ENCODE measurements at places on chromosomes 3 and 15.

DNA sequence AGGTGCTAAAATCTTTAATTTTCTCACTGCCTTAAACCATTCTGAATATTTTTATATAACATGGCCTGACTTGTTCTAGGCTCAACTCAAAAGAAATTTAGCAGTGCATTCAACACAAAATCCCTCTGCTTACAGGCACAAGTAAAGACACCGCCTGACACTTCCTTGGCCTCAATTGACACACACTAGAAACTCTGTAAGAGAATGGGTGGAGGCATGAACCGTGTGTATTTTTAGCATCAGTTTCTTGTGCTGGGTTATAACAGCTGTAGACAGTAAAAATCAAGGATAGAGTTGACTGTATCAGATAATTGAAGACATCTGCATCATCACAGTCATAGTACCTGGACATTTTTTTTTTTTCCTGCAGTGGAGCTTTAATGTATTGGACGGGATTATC is 54.3 kb downstream of the SLC9A9 start:
- no peak for DNase-seq

DNA sequence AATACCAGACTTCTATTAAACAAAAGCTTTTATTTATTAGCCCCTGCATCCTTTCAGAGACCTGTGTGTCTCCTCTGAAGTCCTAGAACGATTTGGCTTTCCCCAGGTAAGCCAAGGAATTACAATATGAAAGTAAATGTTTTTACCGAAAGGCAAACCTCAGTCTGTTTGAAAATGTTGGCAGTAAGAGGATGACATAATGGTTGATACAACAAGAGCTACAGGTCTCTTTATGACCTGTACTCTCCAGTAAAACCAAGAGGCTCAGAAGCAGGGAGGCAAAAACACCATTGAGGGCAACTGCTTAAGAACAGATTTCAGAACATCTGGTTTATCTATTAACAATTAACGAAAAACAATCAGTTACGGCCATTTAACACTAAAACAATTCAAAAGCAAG is 107.8 kb downstream of the ADAM10 start:
- DNase-seq: no peak

GRCh38 chr3:51082363-51082762 is 302.7 kb upstream of the MANF start:
- DNase-seq: no peak

DNA sequence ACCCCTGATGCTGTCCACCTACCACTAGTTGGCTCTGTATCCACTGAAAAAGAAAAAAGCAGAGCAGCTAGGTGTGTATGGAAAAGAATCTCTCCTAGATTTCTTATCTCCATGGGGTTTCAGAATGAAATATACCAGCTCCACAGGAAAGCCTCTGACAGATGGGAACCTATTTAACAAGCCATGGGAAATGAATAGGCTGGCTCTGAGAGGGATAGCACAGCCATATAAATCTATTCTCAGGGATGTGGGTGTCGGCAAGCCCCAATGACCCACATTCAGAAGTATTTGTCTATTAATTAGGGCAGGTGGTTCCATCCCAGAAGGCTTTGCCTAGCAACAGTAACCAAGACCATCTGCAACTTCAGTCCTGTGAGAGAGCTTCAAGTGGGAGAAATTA is 694.1 kb downstream of the AGBL1 start:
- DNase-seq: no peak

DNA sequence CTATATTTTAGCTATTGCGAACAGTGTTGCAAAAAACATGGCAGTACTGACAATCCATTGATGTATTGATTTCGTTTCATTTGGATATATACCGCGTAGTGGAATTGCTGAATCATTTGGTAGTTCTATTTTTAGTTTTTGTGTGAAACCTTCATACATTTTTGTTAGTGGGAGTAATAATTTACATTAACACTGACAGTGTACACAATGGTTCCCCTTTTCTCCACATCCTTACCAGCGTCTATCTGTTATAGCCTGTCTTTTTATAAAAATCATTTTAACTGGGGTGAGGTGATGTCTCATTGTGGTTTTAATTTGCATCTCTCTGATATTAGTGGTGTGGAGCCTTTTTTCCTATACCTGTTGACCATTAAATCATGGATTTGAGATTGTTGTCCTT is 392.4 kb upstream of the ALCAM start:
- DNase-seq: no peak

DNA sequence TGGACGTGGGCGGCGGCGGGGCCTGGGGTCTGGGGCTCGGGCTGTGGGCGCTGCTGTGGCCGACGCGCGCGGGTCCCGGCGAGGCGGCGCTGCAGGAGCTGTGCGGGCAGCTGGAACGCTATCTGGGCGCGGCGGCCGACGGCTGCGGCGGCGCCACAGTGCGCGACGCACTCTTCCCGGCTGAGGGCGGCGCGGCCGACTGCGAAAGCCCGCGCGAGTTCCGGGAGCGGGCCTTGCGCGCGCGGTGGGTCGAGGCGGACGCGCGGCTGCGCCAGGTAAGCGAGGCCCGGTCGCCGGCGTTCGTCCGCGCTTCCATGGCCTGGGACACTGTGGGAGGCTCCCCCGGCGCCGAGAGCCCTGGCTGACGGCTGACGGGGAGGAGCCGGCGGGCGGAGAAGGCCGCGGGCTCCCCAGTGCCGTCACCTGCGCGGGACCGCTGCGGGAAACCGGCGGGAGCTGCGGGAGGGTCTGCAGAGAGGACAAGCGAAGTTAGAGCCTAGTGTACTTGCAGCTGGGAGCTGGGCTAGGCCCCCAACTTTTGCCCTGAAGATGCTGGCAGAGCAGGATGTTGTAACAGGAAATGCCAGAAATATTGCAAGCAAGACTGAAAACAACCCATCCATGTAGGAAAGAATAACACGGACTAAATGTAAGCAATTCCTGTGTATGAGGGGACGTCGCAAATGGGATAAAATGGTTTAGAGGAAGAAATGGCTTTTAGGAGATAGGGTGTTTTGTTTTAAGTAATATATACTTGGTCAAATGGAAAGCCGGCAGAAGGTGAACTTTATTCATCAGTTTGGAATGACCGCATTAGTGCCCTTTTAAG is 847 bp downstream of the WHAMM start:
- no peak for DNase-seq

DNA sequence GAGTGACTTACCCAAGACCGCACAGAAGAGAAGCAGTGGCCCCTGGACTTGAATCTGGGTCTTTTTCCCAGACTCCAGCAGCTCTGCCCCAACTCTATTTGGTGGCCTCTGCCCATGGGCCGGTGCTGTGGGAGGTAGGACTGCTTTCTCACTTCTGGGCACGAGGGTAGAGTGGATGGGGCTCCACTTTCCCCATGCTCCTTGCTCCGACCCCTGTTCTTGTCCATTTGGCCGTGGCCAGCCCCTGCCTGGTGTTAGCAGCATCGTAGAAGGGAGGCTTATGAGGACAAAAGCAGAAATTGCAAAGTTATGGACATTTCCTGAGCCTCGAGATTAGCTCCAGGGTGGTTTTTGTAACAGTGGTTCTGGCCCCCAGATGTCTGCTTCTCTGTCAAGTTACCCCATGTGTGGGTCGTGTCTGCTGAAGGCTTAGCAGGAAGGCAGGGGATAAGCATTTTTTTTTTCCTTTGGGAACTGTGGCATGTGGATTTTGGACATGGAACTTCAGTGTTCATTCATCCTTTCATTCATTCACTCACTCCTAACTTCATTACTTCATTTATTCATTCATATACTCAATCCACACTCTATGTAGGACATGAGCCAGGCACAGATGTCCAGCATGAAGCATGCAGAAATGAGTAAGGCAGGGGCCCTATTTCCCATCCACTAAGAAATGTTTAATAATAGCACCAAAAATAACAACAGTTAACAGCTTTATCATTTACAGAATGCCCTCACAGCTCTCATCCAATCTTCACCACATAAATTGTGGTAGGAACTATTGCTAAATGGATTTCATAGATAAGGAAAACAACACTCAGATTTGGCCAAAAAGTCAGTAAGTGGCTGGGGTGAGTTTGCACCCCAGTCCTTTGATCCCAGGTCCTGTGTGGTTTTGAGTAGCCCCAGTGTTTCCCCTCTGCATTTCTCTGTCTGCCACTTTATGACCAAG is 180.5 kb downstream of the OPA1 start:
- DNase-seq: no peak

- DNase-seq: no peak
These were observed 72.1 kb upstream of the TPRG1 start for GRCh38 chr3:189099505-189100290.

- DNase-seq: no peak
These were observed 447 bp upstream of the SHQ1 start for GRCh38 chr3:72848703-72849081.

- DNase-seq: no peak
These were observed 141.7 kb downstream of the NR1D2 start for GRCh38 chr3:24086617-24087404.

GRCh38 chr15:64780600-64781156 is 5.3 kb upstream of the RBPMS2 start:
- no peak for DNase-seq

DNA sequence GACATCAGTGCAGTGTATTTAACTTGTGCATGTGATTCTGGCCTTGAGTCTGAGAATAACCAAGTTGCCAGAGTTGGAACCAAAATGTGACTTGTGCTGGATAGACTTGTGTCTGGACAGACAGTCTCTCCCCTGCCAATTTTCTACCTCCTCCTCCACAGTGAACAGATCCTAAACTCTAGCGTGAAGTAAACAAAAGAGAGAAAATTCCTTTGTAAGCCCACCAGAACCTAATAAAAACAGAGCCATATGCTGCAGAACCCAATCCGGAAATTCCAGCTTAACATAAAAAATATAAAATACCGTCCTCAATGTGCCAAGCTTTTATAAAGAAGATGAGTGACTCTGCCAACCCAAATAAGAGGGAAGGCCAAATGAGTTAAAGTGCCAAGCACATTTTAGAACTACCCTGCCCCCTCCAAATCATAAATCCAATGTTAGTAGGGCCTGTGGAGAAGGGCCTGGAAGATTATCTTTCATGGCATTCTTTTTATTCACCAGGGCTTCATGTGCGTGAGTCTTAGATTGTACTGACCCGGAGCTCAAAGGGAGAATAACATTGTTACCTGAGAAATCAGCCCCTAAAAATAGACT is 344.6 kb upstream of the PROK2 start:
- peak; percentile 13 for DNase-seq

DNA sequence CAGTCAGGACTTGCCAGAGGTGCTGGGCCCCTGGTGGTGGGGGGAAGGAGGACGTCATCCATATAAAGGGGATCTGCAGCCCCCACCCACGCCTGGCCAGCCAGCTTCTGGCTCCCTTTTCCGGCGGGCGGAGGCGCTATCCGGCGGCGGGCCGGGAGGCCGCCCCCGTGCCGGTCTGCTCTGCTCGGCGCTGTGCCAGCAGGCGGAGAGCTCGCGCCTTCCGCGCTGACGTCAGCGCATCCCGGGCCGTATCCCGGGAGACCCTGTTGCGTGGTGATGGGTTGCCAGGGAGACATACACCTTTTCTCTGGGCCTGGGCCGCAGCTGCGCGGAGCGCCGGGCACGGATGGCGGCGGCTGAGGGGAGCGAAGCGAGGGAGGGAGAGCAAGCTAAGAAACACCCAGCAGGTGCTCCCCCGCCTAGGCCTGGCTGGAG is 1.1 kb downstream of the FAM131A start:
- DNase-seq: peak; percentile 67

- DNase-seq: no peak
These were observed 12.4 kb upstream of the ZMAT3 start for GRCh38 chr3:179083977-179084376.

- no peak for DNase-seq
These were observed 363.0 kb downstream of the NR2F2 start for GRCh38 chr15:96693515-96693914.

GRCh38 chr15:80186066-80186465 is 33.3 kb downstream of the FAH start:
- no peak for DNase-seq

GRCh38 chr3:56985878-56986277 is 74.6 kb upstream of the SPATA12 start:
- DNase-seq: no peak

GRCh38 chr15:88454867-88455810 is 12.0 kb downstream of the MRPL46 start:
- DNase-seq: no peak

GRCh38 chr3:48738144-48738536 is 21.1 kb upstream of the IP6K2 start:
- no peak for DNase-seq

- no peak for DNase-seq
These were observed 9.9 kb downstream of the ARL6IP5 start for GRCh38 chr3:69094467-69095205.

DNA sequence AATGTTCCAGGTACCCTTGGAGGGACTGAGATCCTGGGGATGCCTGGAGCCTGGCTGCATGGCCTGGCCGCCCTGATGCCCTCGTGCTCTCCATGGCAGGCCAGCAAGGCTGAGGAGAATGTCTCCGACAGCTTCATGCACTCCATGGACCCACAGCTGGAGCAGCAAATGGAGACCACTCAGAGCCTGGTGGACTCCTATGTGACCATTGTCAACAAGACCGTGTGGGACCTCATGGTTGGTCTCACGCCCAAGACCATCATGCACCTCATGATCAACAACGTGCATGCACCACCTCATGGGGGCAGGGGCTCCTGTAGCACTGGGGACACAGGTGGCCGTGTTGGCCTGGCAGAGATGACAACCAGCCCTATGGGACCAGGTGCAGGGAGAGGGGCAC is 19.7 kb downstream of the GOLGA6A start:
- DNase-seq: no peak

DNA sequence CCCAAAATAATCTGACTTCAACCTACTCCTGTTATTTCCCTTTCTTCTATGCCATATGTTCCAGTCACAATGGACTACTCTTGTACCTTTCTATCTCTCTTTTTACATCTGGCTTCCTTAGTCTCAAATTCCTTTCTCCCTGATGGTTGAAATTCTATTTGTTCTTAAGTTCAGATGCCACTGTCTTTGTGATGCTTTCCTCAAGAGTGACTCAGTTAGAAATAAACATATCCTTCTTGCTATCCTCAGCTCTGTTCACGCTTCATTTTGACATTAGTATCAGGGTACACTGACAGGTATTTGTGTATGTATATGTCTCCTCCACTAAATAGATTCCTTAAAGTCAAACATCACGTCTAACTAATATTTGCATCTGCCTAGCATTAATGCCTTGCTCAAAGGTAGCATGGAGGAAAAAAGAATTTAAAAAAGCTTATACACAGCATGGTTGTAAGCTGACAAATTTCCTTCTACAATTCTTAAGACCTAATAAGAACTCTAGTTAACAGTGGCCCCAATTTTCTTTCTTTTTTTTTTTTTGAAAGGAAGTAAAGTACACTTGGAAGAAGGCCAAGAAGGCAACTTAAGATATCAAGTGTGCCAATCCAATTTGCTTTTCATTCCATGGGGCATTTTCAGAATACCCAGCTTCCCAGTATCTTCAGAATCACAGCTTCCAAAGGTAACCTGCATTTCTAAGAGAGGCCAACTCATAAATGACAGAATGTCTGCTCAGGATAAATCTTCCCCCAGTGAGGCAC is 58.0 kb downstream of the CHAC1 start:
- DNase-seq: no peak

DNA sequence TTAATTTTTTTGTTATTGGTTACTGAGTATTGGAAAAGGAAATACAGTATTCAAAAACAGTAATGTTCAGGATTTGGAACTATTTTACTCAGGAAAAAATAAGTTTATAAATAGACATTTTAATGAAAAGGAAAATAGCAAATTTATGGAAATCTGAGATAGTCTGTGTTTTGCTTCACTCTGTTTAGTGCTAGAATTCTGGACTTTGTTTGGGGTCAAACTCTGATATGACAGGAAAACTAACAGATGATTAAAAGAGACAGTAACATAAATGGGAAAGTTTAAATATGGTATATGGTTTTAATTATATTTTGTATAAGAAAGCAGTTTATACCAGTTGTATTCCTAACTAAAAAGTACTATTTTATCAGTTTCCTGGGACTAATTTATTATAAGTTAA is 17.4 kb downstream of the SETD5 start:
- no peak for DNase-seq

Data from pulmonary artery endothelial cell (primary cell).